Activated CD8-positive, alpha-beta memory T cell treated with anti-CD3 and anti-CD28 coated beads, Interleukin-2, amount 10 ng/mL, durations not matched to agents 7 days and 5 days (primary cell): ENCODE measurements at places on chromosomes 7 and 10. TPM values are rescaled to one million over a fixed set of nuclear protein-coding genes. Genes with fewer than 3 reads are reported as not detected.

The TLX1 gene
- total RNA-seq = not detected

The ADAM22 gene
- total RNA-seq = 5.2 TPM

The AGAP4 gene
- 22.0 TPM for total RNA-seq

The ZNF33B gene
- 15.6 TPM for total RNA-seq

The SPDYE5 gene
- total RNA-seq = 0.15 TPM

The CFAP70 gene
- total RNA-seq = 0.38 TPM

The CALHM1 gene
- 1.1 TPM for total RNA-seq

The SERPINE1 gene
- total RNA-seq = 0.29 TPM

The TMEM273 gene
- 72.0 TPM for total RNA-seq

The SCIN gene
- total RNA-seq = 1.0 TPM

The FAM131B gene
- total RNA-seq = 2.3 TPM
